ENCODE measurements at places on chromosomes 2 and 18.

DNA sequence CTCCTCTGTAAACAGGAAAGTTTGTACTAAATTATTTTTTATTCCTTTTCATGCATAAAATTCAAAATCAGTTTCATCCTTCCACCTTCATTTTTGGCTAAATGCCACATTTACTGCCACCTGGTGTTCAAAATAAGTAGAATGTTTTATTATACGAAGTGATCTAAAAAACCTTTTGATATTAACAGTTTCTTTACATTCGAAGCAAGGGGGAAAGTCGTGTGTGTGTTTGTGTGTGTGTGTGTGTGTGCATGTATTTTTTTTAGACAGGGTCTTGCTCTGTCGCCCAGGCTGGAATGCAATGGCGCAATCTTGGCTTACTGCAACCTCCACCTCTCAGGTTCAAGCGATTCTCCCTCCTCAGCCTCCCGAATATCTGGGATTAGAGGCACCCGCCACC lies 9.0 kb upstream of the SCN9A start:
- DNase-seq = no peak

- no peak for DNase-seq
Observed at GRCh38 chr2:9656270-9656766, 25.5 kb upstream of the YWHAQ start.

GRCh38 chr2:27428978-27429541 lies 629 bp downstream of the NRBP1 start:
- peak; percentile 32 for DNase-seq

GRCh38 chr2:197205585-197206215 lies 104.9 kb downstream of the ANKRD44 start:
- DNase-seq = no peak

- DNase-seq = no peak
Observed at GRCh38 chr2:160736148-160737028, 242.8 kb upstream of the RBMS1 start.

- no peak for DNase-seq
Observed at GRCh38 chr2:191386938-191387536, 141.8 kb downstream of the MYO1B start.

DNA sequence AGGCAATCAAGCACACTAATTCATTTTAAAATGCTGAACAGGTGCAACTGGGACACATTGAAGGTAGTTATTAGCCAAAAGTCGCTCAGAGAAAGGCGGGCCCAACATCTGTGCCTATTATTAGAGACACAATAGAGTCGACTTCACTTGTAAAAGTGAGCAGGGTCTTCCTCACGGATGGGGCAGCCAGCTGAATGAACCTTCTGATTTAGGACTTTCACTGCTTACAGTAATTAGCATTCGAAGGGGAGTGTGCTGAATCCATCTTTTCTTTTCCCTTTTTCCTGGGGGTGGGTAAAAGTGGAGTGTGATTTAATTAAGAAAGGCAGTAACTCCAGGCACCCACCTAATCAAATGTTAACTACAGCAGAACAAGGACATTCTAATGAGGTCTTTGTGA lies 677.7 kb downstream of the DCDC2C start:
- no peak for DNase-seq

GRCh38 chr2:100119235-100119634 lies 23.2 kb downstream of the AFF3 start:
- no peak for DNase-seq

DNA sequence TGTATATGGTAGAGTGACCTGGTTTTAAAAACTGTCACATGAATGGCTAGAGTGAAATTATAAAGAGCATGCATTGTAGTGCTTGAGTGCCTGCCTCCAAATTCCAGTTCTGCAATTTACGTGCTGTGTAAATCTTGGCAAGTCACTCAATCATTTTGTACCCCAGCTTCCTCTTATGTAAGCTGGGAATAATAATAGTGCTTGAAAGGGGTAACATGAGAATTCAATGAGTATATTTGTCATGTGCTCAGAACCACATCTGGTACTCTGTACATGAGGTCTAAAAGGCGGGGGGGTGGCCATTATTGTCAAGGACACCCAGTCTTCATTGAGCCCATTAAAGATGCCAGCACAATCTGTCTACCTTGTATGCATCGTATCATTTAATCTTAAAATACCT lies 214.8 kb downstream of the MC4R start:
- DNase-seq = no peak

DNA sequence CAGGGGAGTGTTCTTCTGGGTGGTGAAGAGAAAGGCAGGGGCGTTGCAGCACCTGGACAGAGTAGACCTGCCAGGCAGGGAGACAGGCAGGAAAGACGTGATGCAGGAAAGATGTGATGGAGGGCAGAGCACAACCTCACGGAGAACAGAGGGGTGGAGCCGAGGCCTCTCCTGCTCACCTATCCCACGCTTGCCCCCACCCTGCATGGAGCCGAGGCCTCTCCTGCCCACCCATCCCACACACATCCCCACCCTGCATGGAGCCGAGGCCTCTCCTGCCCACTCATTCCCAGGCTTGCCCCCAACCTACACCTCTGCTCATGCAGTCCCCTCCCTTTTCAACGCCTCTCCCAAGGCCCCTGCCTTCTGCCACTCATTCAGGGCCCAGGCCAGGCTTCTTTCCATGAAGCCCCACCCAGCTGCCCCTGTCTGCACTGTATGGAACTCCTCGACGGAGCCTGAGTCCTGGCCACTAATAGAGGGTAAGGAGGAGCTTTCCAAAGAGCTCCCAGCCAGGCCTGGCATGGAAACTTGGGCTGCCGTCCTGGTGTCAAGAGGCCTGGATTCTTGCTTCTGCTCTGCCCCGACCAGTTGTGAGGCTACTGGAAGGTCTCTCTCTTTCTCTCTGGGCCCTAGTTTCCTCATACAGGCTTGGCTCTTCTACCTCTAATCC lies 32.0 kb upstream of the LOXHD1 start:
- no peak for DNase-seq

DNA sequence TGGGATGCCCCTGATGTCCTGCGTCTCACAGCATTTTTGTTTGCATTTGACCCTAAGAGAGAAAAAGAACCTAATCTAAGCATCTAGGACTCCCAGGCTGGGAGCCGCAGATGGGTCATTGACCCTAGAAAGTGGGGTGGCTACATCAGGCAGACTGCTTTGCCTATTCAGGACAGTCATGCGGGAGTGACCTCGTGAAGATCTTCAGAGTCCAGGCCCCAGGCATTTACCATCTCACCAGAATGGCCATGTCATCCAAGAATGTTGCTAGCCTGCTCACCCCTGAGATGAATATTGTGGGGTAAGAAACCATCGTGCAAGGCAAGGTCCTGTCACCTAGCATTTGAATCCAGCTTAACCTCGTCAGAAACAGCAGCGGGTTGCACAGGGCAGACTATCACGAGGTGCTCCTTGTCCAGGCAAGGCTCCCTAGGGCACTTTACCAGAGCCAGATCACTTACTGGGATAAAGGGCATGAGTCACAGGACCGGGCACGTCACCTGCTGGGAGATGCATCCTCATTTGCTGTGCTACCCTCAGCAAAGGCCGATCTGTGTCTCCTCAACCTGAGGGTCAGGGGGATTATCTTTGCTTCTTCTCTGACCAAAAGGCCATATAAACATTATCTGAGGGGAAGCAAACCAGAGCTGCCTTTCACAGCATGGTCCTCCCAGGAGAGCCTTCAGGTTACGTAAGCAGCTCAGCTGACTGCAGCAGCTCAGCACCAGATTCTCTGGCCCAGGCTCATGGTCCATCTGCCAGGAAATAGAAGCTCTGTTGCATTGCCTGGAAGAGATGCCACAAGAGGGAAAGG lies 162.3 kb downstream of the ACKR3 start:
- no peak for DNase-seq

- DNase-seq = no peak
Observed at GRCh38 chr2:132253496-132254305, 91.9 kb upstream of the ANKRD30BL start.

DNA sequence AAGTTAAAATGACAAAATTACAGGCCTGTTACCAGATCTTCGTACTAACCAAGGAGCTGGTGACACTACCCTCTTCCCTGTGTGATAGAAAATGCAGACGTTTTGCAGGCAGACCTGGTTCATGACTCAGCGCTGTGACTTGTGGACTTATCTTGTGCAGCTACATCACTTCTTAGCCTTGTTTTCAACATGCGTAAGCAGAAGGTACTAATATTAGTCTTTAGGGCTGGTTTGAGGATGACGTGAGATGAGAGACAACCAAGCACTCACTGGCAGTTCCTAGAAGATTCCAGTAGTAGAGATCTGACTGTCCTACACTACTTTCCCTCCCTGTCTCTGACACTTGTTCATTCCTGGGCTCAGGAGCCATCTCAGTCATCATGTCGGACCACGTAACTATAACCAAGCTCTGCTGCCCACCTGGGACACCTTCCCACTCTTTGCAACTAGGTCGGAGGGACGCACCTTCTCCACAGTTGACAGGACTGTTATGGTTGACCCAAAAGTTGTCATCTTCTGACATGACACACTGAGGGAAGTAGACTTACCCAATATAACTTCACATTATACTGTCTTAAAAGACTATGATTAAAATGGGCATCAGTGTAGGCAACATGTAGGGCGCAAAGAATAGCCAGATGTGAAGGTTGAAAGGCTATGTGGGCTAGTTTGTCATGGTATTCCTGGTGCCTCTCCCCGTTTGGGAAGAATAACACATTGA lies 64.8 kb downstream of the TNFRSF11A start:
- DNase-seq = no peak

- DNase-seq = no peak
Observed at GRCh38 chr2:234495251-234496054, 1.4 kb downstream of the ARL4C start.

GRCh38 chr2:111250448-111251030 lies 129.8 kb downstream of the BCL2L11 start:
- no peak for DNase-seq

GRCh38 chr2:7116511-7116910 lies 199.3 kb downstream of the RNF144A start:
- no peak for DNase-seq

DNA sequence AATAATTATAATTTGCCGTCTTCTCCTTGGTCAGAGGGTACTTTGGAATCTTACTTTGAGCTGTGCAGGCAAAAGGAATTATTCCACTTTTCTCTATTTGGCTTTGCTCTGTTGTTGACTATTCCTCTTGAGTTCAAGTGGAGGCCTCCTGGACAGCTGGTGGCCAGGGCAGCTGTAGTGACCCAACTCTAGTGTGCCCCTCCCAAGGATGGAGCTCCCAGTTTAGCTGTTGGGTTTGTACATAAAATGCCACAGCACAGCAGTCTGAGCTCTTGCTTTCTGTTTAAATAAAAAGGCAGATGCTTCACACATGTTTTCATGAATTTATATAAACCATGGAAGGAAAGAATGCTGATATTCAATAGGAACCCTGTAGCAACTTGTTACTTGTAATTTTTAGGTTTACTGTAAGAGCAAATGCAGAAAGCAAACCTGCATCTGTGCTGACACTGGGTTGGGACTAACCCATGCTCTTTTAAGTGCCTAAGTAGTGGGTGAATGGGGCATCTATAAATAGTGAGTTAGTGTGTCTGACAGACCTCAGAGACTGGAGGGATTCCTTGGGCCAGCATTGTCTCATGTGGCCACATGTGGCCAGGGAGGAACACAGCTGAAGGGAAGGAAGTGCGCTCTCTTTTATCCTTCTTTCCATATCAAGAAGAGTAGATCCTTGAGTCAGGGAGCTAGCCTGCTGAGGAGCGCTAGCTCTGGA lies 121.8 kb downstream of the FHOD3 start:
- no peak for DNase-seq

DNA sequence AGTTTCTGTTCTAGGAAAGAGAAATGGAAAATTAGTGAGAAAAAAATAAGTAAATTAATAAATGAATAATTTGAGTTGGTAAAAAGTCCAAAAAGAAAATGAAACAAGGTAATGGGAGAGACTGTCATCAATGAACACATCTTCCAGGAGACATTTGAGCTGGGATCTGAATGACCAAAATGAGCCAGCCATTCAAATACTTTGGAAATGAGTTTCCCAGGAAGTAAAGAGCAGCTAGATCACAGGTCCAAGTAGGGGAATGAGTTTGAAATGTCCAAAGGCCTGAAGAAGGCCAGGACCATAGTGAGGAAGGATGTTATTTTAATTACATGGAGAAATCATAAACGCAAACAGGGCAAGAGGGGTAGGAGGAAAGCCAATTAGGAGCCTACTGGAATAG lies 6.6 kb upstream of the DNAH7 start:
- no peak for DNase-seq

- no peak for DNase-seq
Observed at GRCh38 chr2:158969162-158969714, 798 bp downstream of the TANC1 start.

DNA sequence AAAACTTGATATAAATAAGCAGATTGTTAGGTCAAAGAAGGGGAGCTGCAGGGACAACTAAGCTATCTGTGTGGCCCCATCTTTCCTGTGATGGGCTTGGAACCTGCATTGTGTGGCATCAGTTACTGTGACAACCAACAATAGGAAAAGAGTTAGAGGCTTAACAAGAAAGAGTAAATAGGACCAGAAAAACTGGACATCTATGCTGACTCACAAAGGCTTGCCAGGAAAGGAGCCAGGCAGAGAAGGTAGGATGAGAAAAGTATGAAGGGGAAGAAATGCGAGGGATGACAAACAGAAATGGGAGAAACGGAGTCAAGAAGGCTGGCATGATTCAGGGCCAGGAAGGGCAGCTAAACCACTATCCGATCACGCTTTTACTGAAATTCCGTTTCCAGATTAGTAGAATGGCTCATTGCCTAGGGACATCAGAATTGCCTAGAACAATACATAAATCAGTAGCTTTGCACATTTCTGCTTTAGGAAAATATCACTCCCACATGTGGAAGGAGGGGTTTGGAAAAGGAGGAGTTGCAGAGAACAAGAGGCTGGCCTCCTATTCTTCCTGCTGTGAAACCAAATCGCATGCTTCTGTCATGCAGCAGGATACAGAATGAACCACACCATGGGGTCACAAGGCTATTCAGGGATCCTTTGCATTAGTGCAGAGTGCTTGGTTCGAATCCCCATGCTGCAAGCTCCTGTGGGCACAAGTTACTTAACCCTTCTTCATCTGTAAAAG lies 7.3 kb downstream of the PLA2R1 start:
- no peak for DNase-seq

GRCh38 chr2:139477618-139478017 lies 697.4 kb upstream of the NXPH2 start:
- no peak for DNase-seq

DNA sequence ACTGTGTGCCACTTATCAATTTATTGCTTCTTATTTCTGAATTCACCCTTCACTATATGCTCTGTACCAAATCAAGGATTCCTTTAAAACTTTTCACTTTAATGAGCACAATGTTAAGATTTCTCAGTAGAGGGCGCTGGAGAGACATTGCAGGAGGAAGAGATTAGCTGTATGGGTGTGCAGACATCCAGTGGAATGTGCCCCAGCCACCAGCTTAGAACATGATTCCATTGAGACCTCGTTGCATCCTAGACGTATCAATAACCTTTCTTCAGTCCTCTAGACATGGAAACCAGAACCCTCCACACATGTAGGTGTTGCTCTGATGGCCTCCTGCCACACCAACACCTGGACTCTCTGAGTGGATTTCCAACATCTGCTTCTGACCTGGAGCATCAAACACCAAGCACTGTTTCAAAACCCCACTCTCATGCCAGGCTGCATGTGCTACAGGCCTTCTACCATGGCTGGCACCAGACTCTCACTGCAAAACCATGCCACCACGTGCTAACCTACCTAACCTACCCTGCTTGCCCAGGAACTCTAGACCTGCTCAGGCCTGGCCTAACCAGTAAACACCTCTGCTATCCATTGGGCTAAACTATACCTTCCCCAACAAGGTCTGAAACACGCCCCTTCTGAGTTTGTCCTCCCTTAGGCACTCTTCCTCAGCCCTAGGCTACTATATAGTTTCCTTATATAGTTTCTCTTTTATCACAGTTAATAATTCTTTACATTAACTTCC lies 633.2 kb upstream of the PKDCC start:
- no peak for DNase-seq

Measured in stimulated activated CD8-positive, alpha-beta memory T cell treated with anti-CD3 and anti-CD28 coated beads, Interleukin-4, amount 100 ng/mL, for 1 hour (primary cell).